Fibroblast of mammary gland (primary cell): ENCODE measurements at places on chromosomes 4 and X.
A peak's percentile ranks its signal among the peaks of the same experiment; 100 is the strongest.

- DNase-seq, result peak; percentile 77
Observed at GRCh38 chrX:129493643-129494042, 29.6 kb downstream of the SMARCA1 start.

DNA sequence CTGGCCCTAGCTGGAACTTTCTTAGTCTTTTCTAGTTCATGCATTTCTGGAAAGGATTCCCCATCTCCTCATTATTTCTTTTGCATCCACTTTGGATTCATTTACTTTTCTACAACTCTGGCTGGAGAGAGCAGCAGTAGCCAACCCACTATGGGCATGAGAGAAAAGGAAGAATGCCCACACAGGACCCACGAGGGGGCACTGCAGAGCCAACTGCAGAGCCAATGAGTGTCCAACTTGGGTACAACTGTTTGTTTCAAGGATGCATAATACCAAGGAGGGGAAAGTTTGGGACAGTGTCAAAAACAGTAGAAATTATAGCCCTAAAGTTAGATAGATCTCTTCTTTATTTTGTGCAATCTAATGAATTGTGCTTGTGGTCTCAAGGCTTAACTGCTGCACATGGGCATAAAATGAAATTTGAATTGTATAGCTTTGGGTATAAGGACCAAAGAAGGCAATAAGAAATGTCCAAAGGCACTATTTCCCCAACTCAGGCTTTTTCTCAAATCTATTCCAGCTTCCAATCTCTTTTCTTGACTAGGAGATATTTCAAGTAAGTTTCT is 230.6 kb downstream of the NSUN7 start:
- no peak for DNase-seq

DNA sequence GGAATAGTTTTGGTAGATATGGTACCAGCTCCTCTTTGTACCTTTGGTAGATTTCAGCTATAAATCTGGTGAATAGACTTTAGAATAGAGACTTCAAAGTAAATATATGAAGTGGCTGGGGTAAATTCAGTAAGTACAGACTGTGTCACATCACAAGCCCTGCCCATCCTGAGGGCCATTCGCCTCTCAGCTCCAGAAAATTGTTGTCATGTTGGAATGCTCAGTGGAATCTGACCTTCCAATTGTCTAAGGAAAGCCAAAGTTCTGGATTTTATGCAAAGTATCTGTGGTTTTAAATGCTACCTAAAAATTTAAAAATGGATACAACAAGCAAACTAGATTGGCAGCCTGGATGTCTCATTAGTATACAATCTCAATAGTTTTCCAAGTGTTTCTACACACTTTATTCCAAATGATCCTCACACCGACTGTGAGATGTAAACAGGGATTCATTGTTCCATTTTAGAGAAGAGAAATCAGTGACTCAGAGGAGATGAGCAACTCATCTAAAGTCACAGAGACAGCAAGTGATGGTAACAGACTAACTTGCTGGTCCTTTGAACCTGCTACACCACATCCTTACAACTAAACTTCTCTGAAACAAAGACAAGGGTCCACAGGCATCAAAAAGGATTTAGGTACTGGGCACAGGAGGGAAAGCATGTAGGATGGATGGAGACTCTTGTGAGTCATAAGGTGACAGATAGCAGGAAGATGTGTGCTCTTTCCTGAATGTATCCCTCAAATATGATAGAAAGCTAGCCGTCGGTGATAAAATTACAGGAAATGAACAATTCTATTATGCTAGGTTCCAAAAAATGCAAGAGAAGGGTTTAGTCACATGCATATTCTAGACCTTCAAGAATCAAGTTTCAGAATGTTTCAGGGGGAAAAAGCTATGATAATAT is 127.3 kb downstream of the ATP10D start:
- peak; percentile 24 for DNase-seq

- peak; percentile 52 for DNase-seq
Observed at GRCh38 chr4:140096921-140097320, 57.1 kb downstream of the MAML3 start.

DNA sequence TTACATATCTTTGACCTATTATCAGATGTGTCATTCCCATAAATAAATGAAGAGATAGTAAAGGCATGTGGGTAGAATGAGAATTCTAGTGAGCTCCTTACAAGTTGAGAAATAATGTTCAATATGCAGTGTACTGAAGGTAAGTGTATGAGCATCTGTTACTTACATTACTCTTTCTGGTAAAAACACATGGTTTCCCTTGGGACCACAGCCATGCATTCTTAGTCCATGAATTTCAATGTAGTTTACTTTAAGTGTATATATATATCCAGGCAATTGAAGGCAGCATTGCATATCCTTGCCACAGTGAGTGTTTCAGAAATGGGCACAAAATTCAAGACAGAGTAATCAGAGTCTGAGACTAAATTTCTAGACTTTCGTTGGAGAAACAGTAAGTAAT is 277.2 kb downstream of the CXXC4 start:
- no peak for DNase-seq
